IPS-NIHi11 (cell line): ENCODE measurements at places on chromosomes 7 and 10.

- peak; percentile 34 for DNase-seq
Measured at GRCh38 chr7:29105752-29106668, 40.3 kb downstream of the CPVL start.

- DNase-seq, result no peak
Measured at GRCh38 chr7:26891400-26892350, 27.3 kb upstream of the SKAP2 start.

- no peak for DNase-seq
Measured at GRCh38 chr7:139703487-139704307, 74.1 kb downstream of the HIPK2 start.

DNA sequence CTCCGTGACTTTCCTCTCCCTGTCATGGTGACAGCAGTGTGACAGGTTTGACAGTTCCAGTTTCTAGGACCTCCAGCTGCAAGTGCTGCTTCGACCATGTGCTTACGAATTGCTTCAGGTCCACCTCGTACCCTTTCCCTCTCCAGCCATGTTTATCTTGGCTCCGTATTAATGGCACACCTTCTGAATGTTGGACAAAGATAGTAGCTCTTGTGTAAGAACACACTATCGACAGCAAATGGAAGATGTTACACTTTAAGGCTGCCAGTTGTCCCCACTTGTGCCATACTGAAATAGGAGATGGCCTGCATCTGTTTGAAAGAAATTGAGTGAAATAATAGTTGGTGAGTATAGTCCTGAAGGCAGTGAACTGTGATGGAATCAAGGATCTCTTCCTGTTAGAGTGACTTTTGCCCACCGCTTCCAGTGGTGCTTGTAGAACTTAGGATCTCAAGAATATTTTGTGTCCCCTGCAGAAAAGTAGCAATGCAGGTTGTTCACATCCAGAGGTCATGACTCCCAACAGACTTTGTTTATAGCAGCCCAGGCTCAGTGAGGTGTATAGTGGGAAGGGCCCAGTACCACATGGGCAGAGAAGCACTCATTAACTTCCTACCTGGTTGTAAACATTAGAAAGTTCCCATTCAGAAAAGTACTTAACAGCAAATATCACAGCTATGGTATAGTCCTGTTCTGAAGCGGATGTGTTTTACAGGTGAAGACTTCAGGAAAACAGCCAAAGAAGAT is 629.7 kb upstream of the GALNT17 start:
- DNase-seq, result no peak

GRCh38 chr7:43302211-43302711 is 189.8 kb downstream of the HECW1 start:
- peak; percentile 35 for DNase-seq

- peak; percentile 50 for DNase-seq
Measured at GRCh38 chr7:18495412-18496340, at the start of gene HDAC9. HDAC9 (plus strand) TSS chr7:18495749; CDS start chr7:18496303, 554 bp downstream.

DNA sequence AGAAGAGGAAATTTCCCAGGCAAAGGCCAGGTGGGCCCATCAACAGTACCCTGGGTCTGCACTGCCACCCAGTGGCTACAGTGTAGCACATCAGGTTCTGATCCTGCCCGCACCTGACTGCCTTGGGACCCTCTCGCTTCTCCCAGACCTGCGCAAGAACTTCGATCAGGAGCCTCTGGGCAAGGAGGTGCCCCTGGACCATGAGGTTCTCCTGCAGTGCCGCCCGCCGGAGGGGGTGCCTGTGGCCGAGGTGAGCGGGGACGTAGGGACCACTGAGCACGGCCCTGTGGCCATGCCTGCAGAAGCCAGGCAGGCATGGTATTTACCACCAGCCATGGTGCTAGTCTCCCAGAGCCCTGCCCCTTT is 33.9 kb upstream of the SLC29A3 start:
- peak; percentile 91 for DNase-seq

GRCh38 chr10:57993302-57993701 is 274.4 kb downstream of the IPMK start:
- DNase-seq, result no peak

- no peak for DNase-seq
Measured at GRCh38 chr7:6049780-6050179, 18.6 kb downstream of the ANKRD61 start.

- peak; percentile 93 for DNase-seq
Measured at GRCh38 chr7:127585044-127585953, at the start of gene GCC1. GCC1 (minus strand) TSS chr7:127585596; CDS start chr7:127585182, 414 bp downstream.

DNA sequence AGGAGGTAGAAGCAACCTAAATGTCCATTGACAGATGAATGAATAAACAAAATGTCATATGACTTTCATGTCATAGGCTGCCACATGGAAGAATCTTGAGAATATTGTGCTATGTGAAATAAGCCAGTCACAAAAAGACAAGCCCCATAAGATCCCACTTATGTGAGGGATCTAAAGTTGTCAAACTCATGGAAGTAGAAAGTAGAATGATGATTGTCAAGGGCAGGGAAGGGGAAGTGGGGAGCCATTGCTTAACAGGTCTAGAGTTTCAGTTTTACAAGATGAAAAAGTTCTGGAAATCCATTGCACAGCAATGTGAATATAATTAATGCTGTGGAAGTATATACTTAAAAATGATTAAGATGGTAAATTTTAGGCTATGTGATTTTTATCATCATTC is 229.3 kb upstream of the KMT2E start:
- DNase-seq, result no peak

DNA sequence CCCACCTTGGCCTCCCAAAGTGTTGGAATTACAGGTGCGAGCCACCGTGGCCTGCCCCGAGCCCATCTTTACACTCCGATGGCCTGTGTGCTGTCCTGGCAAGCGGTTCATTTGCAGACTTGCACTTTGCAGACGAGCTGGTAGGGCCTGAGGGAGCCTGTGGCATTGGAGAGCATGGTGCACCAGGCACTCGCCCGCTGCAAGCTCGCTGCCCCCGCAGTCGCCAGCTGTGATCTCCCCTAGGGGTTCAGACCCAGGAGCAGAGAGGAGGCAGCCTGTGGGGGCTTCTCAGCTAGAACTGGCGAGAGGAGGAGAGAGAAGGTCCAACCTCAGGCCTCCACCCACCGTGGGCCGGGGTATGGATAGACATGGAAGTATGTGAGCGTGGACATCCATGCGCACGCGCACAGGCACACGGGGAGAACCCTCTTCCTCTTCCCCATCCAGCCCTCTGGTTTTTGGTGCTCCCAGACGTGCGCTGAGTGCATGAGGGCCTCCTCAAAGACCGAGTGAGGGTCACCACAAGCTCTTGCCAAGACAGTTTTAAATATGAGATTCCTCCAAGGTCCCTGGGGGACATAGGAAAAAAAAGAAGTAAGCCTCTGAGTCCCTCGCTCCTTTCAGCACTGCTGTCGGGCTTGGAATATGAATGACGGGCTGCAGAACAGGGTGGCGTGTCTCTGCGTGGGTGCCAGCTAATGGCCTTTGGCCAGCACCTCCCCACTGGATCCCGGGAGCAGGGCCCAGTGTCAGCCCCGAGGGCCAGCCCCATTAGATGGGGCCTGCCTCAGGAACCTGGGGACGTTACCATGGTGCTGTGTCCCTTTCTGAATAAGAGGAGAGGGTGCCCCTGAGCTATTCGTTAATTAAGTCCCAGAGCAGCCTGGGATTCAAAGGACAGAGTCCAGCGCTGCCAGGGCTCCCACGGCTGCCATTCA is 15.1 kb upstream of the TTYH3 start:
- no peak for DNase-seq

GRCh38 chr7:109206196-109206595 is 636.5 kb downstream of the DNAJB9 start:
- no peak for DNase-seq

DNA sequence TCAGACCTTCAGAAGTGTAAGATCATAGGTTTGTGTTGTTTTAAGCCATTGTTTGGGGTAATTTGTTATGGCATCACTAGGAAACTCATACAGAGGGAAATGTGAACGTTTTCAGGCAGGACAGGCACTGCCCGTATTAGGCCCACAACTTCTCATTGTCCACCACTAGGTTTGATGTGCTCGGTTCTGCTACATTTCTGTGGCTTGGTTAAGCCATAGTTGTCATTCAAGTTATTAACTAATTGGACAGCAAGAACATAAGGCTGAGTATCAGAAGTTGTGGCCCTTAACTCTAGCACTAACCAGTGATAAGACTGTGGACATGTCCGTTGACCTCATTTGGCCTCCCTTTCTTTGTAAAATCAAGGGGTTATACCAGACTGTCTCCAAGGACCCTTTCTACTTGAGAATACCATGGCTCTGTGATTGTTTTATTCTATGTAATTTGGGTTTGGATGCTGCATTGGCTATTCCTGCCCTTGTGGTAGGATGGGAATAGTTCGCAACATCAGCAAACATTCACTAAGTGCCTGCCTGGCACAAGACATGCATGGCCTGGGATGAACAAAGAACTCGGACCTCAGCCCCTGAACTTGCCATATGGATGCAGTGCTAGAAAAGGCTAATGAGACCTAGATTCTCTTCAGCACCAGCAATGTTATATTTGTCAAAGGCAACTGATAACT is 85.7 kb downstream of the CCDC71L start:
- DNase-seq, result no peak

DNA sequence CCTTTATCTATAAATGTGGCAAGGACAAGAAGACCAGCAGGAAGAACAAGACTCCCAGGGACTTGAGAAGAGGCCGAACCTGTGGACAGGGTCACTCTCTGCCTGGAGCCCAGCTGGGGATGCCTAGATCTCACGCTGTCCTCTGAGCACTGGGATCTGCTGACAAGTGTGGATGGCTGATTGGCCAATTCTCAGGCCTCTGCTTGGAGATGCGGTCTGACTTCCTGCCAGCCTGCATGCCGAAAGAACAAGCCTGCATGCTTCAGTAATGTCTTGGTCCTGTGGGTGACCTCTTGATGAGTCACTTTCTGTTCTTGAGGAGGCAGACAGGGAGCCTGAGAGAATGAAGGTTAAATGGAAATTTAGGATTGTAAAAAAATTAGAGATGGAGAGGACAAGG is 84.7 kb downstream of the TMEM178B start:
- DNase-seq, result no peak

DNA sequence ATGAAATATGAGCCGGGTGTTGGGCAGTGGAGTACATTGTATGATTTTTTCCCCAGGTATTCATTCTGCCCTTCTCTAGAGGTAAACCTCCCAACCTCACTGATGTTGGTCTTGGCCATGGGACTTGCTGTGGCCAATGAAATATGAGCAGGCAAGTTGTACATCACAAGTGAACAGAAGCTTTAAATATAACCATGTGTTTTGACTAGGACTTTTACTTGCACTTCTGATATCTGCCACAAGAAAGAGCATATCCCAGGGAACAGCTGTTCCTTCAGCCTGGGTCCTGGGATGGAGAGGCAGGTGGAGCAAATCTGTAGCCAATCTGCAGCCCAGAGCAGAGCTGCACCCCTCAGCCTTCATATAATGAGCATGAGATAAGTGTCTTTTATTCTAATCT is 109.8 kb upstream of the PALS2 start:
- no peak for DNase-seq

GRCh38 chr10:62885684-62886461 is 69.7 kb upstream of the EGR2 start:
- no peak for DNase-seq

GRCh38 chr7:88757371-88757770 is 2.1 kb upstream of the ZNF804B start:
- DNase-seq, result no peak

DNA sequence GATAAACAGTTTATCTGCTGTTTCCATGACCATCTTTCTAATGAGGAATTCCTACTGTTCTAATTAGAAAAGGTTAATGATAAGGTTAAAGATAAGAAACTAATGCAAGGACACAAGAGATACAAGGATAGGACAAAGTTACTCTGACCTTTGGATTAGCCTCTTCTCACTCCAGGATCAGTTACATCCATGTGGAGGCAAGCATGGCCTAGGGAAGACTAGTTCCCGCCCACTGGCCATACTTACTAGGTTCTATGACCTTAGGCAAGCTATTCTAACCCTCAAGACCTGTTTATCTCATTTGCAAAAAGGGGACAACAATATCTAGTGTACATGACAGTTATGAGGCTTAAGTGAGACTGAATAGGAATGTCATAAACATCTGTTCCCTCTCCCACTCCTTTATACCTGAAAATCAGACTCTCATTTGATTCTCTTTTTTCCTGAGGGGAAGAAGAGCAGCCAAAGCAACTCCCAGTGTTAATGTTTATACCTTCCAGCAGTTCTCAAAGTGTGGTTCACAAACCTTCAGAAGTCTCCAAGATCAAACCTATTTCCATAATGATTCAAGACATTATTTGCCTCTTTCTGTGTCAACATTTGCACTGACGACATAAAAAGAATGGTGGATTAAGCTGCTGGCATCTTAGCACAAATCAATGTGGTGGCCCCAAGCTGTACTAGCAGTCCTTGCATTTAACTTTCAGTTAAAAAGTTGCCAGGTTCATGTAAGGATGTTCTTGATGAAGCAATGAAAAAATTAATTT is 72.0 kb downstream of the SRPK2 start:
- DNase-seq, result no peak

DNA sequence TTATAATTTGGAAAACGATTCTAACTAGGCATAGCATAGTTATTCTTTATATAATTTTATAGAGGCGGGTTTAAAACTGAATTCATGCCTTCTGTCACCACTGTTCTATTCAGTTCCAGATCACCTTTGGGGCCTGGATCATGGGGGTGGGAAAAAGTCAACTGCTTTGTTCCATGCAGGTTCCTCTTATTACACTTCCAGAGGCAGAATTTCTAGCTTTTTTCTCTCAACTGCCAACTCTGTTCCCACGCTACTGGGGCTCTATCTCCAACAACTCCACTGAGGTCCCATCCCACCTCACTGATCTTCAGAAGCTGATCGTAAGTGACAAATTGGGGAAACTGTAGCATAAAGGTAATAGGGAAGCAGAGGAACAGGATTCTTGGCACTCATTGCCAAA is 283.6 kb upstream of the IMMP2L start:
- no peak for DNase-seq

DNA sequence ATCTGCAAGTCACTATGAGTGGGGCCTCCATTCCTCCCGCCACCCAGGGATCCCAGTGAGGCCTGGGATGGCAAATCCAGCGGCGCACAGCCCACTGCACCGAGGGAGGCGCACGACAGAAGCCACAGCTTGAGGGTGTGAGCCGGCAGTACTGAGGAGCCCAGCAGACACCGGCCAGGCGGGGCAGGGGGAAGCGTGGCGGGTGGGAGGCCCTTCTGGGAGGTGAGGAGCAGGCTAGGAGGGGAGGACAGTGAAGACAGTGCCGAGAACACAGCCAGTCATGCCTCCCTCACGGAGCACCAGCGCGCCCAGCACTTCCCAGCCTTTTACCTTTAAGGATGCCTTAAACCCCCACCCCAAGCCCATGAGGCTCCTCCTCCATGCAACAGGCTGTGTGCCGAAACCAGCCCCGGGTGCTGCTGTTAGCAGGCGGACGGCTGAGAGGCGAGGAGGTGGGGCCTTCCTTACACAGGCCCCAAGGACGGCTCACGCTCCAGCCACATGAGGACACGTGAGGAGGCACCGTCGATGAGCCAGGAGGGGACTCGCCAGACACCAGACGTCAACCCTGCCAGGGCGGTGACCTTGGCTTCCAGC is 258.5 kb downstream of the PTPRN2 start:
- DNase-seq, result no peak
